ENCODE measurements at places on chromosomes 1 and 21.

- no peak for DNase-seq
Observed at GRCh38 chr21:35014302-35015041, 34.6 kb downstream of the RUNX1 start.

DNA sequence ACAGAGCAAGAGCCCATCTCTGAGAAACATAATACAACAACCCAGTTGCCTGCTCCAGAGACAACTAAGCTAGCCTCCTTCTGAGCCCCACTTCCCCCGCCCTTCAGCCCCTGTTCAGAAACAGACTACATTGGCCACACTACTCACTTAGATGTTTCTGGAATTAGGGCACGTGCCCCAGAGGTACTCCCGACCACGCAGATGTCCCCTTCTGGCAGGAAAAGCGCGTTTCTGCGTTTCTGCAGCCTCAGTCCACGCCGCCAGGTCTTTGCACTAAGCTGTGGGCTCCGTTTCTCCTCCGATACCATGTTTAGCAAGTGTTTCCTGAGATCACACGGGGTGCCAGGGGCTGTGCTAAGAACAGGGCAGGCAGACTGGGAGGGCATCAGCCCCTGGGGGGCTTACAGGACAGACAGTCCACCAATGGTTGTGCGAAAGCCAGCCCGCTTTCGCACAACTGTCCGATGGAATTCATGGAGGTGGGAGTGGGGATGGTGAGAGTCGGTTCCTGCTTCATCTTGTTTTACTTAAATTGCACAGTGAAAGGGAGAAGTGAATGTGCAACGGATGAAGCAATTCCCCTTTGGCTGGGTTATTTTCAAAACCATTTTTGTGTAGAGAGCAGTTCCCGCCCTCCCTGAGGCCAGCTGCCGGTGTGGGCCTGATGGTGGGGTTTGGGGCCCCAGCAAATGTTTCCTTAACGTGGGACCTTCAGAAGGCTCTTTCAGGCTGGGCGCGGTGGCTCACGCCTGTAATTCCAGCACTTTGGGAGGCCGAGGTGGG is 2.7 kb downstream of the PIK3CD start:
- DNase-seq, result no peak

DNA sequence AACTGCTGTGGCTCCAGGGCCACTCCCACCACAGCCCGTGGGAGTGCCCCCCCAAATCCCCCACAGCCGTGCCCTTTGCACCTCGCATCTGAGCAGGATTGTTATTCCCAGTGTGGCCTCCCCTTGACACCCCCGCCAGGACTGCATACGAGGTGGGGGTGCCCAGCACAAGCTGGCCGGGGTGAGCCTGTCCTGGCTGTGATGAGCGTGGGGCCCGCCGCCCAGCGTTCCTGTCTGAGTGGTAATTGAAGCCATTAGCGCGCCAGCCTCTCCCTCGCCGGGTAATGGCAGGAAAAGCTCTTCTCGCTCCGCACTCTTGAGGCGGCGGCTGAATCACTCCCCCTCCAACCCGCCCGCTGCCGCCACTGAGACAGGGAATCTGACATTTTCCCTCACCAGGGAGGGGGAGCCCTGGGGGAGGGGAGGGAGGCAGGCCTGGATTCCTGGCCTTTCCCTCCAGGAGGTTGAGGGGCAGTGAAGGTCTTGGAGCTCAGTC is 27.7 kb downstream of the PTPRF start:
- DNase-seq, result no peak

- no peak for DNase-seq
Observed at GRCh38 chr1:198677871-198678270, 39.0 kb downstream of the PTPRC start.

- DNase-seq, result no peak
Observed at GRCh38 chr1:153577624-153578051, 12.0 kb upstream of the S100A2 start.

DNA sequence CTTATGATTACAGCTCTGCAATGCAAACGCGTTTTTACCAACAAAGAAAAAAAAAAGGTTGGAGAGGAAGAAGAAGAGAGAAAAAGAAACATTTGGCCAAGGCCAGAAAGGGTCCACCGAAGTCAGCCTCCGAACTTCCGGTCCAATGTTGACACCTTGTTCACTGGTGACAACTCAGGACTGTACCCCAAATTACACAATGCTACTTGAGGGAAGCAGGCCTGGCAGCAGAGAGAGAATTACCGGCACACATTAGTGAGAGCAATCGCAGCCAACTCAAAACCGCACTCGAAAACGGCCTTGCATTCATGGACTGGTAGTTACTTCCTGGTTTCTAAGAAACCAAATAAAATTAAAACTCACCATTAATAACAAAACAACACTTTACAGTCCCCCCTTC is 652.5 kb downstream of the KIF26B start:
- DNase-seq, result peak; percentile 41

DNA sequence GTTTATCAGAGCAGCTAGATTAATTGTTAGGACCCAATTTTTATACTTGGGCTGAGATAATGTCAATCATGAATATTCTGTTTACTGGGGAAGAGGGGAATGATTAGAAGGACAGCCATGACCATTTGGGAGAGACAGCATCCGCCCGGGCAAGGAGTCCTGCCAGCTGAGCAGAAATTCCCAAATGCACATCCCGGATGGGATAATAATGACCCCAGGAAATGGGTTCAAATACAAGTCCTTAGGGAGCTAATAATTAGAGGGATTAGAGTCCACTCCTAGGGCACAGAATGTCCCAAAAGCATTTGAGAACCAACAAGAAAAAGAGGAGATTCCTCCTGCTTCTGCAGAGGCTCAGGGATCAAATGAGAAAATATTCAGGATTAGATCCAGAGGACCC is 115.9 kb downstream of the LRRC53 start:
- no peak for DNase-seq

Measured in NCI-H1436 treated with DMSO at 0.1 percent for 48 hours (cell line).